Dorsolateral prefrontal cortex (tissue), 122 donors: ENCODE measurements at places on chromosomes 16 and 17. TPM values are rescaled to one million over a fixed set of nuclear protein-coding genes. Genes with fewer than 3 reads are reported as not detected.

KRTAP2-3 gene
- not detected for total RNA-seq

FOXN1 gene
- total RNA-seq = not detected

KRTAP9-4 gene
- total RNA-seq = not detected

GSG1L gene
- total RNA-seq = 7.9 TPM

CTRB2 gene
- total RNA-seq = not detected

SKAP1 gene
- 0.41 TPM for total RNA-seq
